ENCODE measurements at places on chromosomes 11 and 22.

DNA sequence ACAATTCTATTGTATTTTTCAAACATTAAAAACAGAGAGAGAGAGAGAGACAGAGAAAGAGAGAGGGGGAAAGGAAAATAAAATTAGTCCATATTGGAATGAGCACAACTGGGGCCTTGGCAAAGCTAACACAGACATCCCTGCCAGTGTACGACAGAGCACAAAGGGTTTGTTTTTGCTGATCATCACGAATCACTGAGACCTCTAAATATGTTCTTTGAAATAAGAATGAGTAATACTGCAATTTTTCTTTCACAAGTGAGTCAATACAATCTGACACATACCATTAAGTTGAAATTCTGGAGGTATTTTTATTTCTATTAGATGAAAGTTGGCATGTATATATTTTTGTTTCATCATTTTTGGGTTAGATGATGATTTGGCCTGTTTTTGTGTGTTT, 27.0 kb upstream of the LRRC4C start:
- no peak for DNase-seq

- no peak for DNase-seq
Observed at GRCh38 chr22:45865561-45866125, 111.3 kb downstream of the WNT7B start.

DNA sequence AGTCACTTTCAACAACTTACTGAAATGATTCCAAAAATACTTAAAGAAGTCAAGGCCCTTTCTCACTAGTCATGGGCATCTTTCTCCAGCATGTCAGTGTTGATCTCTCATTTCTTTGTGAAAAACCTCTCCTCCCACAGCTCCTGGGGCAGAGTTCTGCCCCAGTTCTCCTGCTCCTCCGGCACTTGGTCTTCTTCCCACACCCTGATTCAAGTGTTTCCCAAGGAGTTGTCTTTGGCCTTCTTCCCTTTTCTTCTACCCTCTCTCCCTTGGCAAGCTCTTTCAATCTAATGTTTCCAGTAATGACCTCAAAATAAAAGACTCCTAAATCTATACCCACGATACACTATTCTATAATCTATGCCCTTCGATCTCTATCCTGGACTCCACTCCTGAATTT, 42.1 kb upstream of the CCDC34 start:
- no peak for DNase-seq

DNA sequence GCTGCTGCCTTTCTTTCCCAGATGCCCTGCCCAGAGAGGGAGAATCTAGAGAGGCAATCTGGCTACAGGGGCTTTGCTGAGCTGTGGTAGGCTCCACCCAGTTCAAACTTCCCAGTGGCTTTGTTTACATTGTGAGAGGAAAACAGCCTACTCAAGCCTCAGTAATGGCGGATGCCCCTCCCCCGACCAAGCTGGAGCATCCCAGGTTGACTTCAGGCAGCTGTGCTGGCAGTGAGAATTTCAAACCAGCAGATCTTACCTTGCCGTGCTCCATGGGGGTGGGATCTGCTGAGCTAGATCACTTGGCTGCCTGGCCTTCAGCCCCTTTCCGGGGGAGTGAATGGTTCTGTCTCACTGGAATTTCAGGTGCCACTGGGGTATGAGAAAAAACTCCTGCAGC, 12.2 kb downstream of the BDNF start:
- no peak for DNase-seq

- no peak for DNase-seq
Observed at GRCh38 chr11:86365546-86365945, 9.1 kb upstream of the CCDC81 start.

DNA sequence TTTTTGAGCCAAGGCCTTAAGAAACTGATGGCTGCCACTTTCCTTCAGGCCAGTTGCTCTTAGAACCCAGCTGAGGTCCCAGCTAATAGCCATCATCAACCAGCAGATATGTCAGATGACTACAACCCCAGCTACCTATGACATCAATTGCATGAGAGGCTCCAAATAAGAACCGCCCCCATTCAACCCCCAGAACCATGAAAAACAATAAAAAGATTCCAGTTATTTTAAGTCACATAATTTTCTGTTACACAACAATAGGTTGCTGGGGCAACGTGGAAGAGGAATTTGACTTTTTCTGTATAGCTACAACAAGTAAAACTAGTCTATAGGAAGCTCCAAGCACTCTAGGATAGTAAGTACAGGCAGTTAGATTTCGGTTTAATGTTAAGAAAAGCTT, 216.3 kb upstream of the MTNR1B start:
- DNase-seq, result no peak

DNA sequence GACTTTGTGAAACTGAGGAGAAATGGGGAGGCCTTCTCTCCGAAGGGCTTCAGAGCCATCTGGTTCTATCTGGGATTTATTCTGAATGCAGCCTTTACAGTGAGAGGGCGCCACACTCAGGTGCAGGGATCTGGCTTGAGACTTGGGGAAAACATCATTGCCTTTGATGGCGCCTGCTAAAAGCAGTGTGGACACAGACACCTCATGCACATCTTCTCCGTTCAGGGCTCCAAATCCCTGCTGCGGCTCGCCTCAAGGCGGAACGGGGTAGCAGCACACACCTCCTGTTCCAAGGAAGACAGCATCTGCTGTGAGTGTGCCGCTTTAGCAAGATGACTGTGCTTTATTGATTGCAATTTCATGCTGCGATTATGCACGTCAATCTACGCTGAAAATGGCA, 37.1 kb upstream of the OLFML1 start:
- DNase-seq, result no peak

All from stimulated activated CD4-positive, alpha-beta T cell treated with anti-CD3 and anti-CD28 coated beads, Interleukin-1b, Interleukin-23, amount 100 ng/mL, for 1 hour (primary cell).